ENCODE measurements at places on chromosomes 12 and 14.

DNA sequence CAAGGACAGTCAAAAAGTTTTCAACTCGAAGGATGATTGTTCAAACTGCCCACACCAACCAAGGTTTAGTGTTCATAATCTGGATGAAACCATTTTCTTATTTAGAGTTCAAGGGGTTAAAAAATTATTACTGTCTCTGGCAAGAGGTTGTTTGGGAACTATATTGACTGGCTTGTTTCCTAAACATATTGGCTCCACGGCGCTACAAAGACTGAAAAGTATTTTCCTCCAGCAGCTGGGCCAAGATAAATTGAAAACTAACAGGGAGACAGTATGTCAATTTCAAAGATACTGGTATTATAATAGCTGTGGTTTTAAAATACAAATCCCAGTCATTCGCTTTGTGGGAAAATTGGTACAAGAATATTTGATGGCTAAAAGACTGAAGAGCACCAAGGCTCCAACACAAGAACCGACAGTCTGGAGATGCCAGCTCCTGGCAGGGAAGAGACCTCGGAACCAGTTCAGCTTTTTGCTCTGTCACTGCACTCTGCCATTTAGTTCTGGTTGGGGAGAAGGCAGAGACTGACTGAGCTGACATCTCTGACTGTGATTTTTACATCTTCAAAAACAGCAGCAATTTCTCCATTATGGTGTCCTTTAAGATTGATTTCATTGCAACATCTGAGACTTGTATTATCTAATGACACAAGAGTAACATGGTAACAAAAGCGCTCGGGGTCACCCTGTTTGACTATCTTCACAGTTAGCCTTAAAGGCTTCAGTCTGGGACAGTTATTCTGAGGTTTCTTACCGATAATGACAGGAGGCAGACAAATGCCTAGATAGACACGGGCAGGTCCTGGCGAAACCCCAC, 62.0 kb downstream of the ST8SIA1 start:
- DNase-seq = no peak

- no peak for DNase-seq
These were observed 73.9 kb upstream of the CAPRIN2 start for GRCh38 chr12:30828686-30829085.

DNA sequence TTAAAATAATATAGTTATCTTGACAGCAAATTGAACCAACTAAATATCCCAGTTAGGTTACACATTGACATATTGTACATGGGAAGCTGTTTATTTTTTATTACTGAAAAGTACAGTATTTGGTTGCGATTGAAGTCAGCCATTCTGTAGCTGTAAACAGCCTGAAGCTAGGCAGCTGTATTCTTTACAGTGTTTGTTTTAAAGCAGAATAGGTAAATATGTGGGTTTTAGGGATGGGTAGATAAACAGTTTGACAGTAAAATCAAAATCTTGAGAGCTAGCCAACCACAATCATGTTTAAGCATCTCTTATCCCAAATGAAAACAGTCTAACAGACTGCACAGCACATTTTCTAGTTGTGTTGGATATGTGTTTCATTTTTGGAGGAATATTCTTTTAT, 45.7 kb downstream of the TTC6 start:
- no peak for DNase-seq

- peak; percentile 58 for DNase-seq
These were observed 777 bp downstream of the ZFP36L1 start for GRCh38 chr14:68791902-68792677.

GRCh38 chr12:45130881-45131281, 80.0 kb upstream of the DBX2 start:
- DNase-seq = peak; percentile 66

GRCh38 chr14:25150934-25151790, 101.2 kb upstream of the STXBP6 start:
- DNase-seq = peak; percentile 23

GRCh38 chr14:102574281-102575159, 17.9 kb upstream of the RCOR1 start:
- no peak for DNase-seq

DNA sequence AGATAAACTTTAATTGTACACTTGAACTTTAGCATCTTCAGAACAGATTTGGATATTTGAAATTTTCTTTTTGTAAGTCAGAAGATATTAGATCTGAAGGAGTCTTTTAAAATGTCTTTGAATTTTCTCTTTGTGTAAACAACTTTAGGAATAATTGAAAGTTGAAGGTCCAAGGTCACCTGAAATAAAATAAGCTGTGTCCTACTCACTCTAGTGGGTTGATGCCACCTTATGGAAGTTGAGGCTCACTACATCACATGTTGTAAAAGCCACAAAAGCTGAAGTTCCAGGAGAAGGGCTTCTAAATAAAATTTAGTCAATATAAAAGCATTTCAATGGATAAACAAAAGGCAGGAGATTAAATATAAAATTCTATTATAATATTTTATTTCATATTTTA, 122.0 kb upstream of the ATXN7L3B start:
- DNase-seq = peak; percentile 19

DNA sequence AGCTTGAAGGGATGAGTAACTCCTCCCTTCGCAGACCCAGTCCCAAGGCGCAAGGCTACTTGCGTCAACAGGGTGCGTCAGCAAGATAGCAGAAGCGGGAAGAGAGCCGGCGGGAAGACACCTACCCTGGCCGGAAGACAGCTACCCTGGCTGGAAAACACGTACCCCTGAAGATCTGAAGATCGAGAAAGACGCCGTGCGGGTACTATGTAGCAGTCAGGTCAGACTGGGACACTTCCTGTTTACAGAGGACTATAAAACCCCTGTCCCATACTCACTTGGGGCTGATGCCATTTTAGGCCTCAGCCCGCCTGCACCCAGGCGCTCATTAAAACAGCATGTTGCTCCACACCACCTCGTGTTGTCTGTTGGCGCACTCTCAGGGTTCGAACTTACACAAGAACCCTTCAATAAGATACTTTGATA, 80.9 kb downstream of the ABCD2 start:
- DNase-seq = no peak

DNA sequence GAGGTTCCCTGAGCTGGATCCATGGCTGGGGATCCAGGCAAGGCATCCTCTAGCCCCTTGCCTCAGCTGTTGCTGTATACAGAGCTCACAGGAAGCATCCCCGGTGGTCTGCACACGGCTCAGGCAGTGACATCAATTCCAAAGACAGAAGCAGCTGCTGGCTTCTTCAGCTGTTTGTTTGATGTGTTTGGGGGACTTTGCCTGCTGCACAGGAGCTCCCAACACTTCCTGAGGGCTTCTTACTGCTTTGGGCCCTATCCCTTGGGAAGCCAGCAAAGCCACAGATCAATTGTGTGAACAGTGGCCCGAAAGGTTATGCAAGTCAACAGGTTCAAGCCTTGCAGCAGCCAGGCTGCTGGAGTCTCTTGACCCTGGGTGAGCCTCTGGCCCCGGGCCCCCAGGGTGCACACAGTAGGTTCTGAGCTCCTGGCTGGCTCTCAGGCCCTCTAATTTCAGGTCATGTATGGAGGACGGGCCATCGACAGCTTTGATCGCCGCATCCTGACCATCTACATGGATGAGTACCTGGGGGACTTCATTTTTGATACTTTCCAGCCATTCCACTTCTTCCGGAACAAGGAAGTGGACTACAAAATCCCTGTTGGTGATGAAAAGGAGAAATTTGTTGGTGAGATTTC, 42.6 kb downstream of the CCDC92 start:
- no peak for DNase-seq

- no peak for DNase-seq
These were observed 54.7 kb downstream of the SUSD6 start for GRCh38 chr14:69666112-69666511.

DNA sequence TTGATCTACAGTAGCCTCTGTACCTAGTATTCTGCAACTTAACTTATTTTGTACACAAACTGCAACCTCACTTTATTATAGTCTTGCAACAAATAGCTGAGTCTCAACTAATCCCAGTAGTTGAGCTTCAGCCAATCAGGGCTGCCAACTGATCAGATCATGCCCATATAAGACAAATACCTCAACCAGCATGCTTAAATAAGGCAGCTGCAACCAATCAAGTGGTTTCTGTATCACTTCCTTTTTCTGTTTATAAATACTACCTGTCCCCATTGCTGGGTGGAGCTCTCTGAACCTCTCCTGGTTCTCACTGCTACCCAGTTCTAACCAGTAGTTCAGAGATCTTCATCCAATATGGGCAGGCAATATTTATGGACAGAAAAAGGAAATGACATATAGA, 248.5 kb upstream of the FBXO33 start:
- no peak for DNase-seq

DNA sequence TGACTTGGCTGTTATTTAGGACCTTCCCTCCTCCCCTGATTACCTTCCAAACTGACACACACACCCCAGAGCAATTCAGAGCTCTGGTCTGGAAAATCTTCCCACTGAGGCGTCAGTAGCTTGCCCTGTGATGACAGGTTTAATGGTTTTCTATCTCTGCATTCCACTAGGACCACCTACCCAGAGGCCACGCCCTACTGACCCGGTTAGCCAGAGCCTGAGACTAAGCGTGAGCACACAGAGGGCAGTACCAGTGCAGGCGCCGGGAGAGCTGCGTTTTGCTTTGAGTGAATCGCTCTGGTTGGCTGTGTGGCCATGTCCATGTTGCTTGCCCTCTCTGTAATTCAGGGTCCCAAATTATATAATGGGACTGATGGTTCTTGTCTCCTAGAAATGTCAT, 36.2 kb upstream of the ATP2A2 start:
- DNase-seq = no peak

GRCh38 chr12:107557026-107557425, 128.6 kb upstream of the PWP1 start:
- DNase-seq = no peak

Measured in activated CD4-positive, alpha-beta T cell treated with anti-CD3 and anti-CD28 coated beads, Interleukin-2, Interleukin-6, amounts not matched to agents 100 ng/mL and 50 ng/mL, durations not matched to agents 16 hours and 8 hours (primary cell).